NCI-H1930 (cell line): ENCODE measurements at places on chromosomes 1 and 21.

- DNase-seq: no peak
Observed at GRCh38 chr1:108708691-108709660, 3.7 kb upstream of the FNDC7 start.

GRCh38 chr1:175968486-175969172 is 225.2 kb upstream of the TNR start:
- no peak for DNase-seq

- DNase-seq: no peak
Observed at GRCh38 chr1:113904293-113904673, 316 bp downstream of the AP4B1 start.

DNA sequence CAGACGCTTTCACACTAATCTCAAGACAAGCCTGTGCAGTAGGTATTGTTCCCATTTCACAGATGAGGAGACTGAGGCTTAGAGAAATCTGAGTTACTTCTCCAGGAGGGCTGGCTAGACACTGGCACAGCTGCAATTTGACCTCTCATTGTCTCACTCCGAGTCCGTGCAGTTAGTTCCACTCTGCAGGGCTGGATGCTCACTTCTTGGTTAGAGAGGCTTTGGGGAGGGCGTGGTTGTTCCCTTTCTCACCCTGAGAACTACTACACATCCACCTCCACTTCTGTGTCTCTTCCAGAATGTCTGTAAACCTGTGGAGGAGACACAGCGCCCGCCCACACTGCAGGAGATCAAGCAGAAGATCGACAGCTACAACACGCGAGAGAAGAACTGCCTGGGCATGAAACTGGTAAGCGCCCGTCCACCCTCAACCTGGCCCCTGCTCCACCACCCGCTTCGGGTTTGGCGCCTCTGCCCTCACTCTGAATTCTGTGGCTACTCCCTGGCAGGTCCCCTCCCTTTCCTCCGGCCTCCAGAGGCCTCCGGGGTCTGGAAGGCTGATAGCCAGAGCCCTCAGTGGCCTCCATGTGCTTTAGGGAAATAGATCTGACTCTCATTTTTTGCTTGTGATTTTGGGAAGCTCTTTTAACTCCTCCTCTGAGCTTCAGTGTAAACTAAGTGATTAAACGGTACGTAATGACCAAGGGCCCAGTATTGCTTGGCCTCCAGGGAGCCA is 29.1 kb downstream of the EIF2D start:
- no peak for DNase-seq

DNA sequence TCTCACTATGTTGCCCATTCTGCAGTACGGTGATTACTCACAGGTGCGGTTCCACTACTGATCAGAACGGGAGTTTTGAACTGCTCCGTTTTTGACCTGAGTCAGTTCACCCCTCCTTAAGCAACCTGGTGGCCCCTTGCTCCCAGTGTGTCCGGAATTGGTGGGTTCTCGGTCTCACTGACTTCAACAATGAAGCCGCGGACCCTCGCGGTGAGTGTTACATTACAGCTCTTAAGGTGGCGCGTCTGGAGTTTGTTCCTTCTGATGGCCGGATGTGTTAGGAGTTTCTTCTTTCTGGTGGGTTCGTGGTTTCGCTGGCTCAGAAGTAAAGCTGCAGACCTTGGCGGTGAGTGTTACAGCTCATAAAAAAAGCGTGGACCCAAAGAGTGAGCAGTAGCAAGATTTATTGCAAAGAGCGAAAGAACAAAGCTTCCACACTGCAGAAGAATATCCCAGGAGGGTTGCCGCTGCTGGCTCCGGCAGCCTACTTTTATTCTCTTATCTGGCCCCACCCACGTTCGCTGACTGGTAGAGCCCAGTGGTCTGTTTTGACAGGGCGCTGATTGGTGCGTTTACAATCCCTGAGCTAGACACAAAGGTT is 17.6 kb upstream of the PARP1 start:
- DNase-seq: no peak

GRCh38 chr1:209191262-209191634 is 392.3 kb upstream of the CAMK1G start:
- DNase-seq: no peak

GRCh38 chr1:67626861-67627235 is 58.2 kb upstream of the GADD45A start:
- DNase-seq: no peak

DNA sequence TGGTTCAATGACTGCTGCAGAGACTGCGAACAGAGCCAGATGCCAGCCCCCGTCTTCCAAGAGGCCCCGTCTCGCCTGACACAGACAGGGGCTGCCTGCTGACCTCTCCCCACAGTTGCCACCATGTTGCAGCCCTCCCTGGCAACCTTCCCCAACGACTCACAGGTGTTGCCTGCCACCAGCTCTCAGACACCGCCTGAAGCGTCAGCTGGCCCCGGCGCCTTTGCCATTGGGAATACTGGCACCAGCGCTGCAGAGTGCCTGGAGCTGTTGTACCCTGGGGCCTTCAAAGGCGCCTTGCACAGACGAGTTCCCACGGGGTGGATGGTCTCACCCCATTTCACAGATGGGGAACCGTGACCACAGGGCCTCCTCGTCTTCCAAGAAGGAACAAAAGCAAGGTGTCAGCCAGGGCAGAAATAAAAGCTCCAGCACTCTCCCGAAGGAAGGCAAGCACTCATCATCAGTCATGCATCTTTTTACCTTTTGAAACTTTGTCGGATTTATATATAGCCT is 167.0 kb downstream of the ADSS2 start:
- no peak for DNase-seq

DNA sequence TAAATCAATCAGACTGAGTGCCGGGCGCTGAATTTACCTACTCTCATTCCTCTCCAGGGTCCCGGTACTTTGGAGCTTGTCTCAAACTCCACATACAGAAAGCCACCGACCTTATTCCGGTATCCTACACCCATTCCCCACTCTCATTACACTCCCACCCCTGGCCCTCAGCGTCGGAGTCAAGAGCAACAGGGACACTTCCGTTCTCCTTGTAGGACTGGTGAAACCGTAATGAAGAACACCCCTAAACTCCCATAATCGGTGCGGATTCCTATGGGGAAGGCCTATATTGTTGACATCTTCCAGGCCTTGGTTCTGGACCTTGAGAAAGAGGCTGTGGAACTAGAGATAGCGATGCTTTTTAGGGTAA is 798 bp downstream of the ZBED6 start:
- DNase-seq: no peak

GRCh38 chr1:183812128-183812527 is 7.2 kb downstream of the RGL1 start:
- DNase-seq: no peak

GRCh38 chr1:200128944-200129879 is 101.7 kb downstream of the NR5A2 start:
- no peak for DNase-seq

DNA sequence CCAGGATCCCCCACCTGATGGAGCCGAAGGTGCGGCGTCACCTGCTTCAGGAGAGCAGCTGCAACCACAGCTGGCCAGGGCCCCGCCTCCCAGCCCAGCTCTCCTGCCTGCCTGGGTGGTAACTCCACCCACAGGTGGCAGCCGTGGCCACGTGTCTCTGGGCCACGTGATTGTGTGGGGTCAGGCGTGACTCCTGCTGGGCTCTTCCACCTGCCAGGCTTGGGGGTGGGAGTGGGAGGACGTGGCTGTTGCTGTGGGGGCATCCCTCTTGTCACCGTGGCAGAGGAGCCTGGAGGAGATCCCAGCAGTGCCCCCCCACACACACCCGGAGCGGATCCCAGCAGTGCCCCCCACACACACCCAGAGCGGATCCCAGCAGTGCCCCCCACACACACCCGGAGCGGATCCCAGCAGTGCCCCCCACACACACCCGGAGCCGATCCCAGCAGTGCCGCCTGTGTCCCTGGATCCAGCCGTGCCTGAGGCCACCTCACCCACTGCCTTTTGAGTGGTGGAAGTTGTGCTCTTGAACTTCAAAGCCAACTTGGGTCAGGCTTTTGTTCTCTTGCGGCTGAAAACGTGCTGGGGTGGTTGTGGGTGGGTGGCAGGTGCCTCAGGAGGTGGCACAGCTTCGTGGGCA is 32.2 kb downstream of the POFUT2 start:
- no peak for DNase-seq

- no peak for DNase-seq
Observed at GRCh38 chr1:230632273-230632873, 9.9 kb upstream of the COG2 start.

DNA sequence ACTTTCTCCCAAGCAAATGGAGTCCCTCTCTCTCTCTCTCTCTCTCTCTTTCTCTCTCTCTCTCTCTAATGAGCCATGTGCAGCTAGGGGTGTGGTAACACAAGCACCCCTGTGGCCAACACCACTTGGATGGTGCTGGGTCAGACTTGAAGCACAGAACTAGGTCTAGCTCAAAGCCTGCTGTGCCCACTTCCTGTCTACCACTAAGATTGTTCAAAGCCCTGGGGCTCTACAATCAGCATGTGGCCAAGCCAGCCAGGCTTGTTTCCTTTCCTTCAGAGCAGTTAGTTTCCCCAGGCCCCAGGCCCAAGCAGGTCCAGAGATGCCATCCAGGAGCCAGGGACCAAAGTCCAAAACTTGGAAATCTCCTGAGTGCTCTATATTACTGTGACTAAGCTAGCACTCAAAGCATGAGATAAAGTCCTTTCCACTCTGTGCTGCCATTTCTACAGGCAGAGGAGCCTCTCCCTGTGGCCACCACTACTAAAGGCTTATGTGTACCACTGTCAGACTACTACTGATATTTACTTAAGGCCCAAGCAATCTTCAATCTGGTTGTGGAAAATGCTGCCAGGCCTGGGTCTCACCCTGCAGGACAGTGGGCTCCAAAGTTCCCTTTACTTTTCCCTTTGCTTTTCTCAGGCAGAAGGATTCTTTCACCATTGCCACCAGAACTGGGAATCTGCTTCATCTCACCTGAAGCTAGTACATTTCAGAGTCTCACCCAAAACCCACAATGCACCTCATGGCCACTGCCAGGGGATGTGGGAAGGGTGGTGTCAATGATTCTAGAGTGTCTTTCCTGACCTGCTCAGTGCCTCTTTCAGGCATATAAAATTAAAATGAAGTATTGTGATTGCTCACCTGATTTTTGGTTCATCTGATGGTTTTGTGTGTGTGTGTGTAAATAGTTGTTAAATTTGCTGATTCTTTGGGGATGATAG is 999.5 kb downstream of the NCAM2 start:
- no peak for DNase-seq

- DNase-seq: no peak
Observed at GRCh38 chr1:241115784-241116183, 241.2 kb downstream of the RGS7 start.
